ENCODE measurements at places on chromosomes 6 and 20.

- DNase-seq, result no peak
These were observed 18.7 kb downstream of the POFUT1 start for GRCh38 chr20:32226391-32226790.

DNA sequence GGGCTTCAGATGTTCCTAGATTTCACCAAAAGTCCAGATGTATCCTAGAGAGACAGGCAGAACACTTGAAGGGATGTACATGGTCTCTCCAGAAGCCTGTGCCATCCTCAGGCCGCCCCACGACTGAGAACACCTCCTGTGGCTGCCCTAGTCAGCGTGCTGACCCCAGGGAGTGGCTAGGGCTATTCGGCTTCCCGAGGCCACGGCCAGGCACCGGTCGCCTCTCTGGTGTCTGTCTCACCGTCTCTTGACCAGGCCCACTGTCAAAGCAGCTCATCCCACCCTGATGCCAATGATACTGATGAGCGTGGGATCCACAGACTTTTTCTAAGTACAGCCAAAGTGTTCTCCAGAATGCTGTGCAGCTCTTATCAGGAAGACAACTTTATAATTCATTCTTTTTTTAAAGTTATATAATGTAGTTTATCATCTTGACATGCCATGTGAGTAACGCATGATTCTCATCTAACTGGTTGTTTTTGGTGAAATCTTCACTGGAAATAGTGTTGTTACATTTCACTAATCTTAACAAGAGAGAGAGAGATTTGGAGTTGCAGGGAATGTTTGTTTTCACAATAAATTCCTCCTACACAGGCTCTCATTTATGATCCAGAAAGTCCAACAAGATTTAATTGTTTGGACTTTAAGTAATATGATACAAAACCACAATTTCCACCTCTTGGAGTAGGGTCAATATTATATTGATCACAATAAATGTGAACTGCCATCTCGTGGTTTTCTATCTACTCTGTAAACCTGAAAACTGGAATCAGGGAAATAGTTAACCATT, 41.7 kb upstream of the KLHL31 start:
- no peak for DNase-seq

DNA sequence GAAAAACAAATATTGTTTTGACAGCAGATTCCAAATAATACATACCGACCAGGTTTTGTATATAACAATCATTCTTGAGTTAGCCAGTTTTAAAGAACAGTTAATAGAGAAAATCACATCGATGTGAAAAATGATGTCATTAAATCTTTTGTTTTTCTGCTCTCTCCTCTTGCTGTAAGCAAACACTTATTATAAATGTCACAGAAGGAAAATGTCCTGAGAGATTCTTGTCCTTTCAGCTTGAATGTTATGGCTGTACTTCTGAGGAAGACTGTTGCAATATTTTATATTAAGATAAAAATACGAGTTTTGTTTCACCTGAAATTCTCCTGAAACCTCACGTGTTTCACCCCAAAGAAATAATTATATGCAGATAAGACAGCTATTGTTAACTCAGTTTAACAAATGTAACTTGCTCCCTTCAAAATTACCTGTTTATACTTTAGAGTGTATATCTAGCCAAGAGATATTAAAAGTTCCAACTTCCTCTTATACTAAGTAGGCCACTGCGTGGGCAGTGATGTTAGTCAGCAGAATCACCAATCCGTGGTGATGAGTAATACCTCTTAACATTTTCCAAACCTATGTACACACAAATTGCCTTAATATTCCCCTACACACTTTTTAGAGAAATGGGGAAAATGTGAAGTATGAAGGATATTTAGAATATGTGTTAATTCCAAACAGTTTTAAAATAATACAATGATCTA, 1111.4 kb upstream of the CITED2 start:
- no peak for DNase-seq

DNA sequence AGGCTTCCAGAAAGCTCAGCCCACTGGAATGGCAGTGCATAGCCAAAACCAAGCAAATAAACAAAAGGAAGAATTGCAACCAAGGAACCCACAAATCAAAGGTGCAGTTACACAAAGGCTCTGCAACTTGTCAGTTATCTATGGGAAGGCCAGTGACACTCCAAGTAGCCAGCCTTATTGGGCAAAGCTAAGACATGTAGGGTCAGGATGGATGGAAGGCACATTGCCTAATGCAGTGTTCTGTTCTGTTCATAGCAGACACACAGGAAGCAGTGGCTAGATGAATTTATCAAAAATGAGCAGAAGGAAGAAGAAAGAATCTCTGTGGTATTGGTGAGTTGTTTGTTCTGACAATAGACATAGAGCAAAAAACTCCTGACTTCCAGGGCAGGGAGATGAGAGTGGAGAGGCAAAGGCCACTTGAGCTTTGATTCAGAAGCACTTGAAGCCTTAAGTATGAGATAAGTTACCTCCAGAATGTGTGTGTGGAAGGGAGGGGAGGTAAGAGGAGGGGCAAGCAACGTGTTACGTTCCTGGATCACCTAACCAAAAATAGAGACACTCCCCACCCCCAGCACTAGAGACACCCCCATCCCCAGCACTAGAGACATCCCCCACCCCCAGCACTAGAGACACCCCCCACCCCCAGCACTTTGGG, 57.9 kb upstream of the AKAP12 start:
- no peak for DNase-seq

GRCh38 chr6:41288754-41289129, 2.3 kb upstream of the TREM1 start:
- DNase-seq, result no peak

- no peak for DNase-seq
These were observed 546.9 kb downstream of the TFAP2B start for GRCh38 chr6:51365566-51365965.

DNA sequence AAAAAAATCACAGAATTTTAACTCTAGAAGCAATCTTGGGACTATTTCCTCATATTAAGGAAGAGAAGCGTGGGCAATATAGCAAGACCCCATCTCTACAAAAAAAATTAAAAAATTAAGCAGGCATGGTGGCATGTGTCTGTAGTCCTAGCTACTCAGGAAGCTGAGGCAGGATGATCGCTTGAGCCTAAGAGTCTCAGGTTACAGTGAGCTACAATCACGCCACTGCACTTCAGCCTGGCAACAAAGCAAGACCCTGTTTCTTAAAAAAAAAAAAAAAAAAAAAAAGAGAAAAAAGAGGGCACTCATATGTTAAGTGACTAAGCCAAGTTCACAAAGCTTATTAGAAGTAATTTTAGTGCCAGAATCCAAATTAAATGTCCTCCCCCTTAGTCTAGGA, 100.8 kb downstream of the SESN1 start:
- DNase-seq, result no peak

GRCh38 chr6:97068211-97068610, 143.7 kb downstream of the KLHL32 start:
- no peak for DNase-seq

GRCh38 chr6:106473812-106474211, 113.3 kb downstream of the CRYBG1 start:
- no peak for DNase-seq

- no peak for DNase-seq
These were observed 29.0 kb downstream of the FAM50B start for GRCh38 chr6:3878048-3878666.

DNA sequence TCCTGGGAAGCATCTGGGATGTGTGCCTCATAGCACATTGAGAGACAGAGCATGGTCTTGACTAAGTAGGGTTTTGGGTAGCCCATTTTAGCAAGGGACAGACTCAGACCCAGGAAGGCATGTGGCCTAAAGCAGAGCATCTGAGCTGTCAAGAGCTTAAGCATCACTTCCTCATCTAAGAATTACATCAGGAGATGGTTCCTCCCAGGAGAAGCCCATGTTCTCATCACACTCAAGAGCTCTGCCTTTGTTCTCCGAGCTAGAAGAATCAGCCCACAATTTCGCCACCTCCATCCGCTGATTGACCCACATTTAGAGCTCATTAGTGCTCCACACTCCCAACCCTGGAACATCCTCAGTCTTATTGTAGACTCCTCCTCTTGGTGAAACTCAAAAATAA, 68.3 kb downstream of the NPEPL1 start:
- DNase-seq, result no peak

- no peak for DNase-seq
These were observed 456.5 kb downstream of the UTRN start for GRCh38 chr6:144741659-144742058.

DNA sequence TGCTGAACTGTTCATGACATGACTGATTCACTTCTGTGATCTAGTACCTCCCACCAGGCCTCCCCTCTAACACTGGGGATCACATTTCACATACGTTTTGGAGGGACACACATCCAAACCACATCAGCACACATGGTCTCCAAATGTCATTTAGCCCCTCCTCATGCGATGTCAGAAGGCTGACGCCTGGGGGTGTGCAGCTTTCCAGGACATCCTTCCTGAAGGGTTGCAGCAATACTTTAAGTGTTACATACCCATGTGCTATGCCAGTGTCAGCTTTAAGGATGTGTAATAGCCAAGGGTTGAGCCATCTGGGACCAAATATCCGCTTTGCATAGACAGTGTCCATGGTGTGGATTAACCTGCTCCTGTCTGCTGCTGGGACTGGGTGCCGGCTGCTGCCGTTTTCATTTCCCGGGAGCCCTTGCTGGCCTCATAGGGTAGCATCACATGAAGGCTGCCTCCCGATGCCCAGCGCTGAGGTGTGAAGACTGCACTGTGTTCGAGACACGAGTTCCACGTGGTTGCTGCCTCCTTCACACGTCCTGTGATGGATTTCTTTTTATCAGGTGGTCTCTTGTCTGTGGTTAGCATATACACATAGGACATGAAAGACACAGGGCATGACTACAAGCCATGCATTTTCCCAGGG, 219.0 kb downstream of the THBS2 start:
- no peak for DNase-seq

GRCh38 chr6:137776786-137777686, 90.0 kb upstream of the TNFAIP3 start:
- no peak for DNase-seq

DNA sequence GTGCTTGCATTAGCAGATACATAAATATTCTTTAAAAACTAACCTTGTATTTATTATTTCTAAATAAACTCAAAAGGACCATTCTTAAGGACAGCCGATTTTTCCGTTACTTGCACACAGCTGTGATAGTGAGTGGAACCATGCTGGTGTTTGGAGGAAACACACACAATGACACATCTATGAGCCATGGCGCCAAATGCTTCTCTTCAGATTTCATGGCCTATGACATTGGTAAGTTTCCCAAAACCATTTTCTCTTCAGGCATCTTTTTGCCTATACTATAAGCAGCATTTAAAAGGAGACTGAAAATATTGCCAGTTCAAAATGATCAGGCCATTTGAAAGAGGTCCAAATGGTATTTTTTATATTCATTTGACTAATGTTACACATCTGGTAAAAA, 92.3 kb downstream of the ATRN start:
- DNase-seq, result no peak

DNA sequence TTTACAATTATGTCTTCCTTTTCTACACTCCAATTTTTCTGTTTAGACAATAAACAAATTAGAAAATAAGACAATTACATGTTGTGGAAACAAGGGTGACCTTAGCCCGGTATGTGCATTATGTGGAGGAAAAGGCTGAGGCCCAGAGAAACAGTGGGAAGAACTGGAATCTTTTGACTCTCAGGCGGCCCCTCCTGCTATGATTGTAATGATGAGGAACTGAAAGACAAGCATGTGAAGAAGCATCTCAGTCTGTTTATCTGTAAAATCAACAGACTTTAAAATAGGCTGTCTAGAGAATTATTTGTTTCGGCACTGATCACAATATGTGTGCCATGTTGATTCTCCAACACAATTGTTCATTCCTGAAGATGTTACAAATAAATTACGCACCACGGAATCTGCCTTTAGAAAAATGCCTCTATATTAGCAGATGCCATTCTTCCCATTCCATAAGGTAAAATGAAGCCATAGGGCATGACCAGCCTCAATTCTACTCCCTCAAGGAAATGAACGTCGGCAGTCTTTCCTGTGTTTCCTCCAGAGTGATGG, 1201.6 kb upstream of the CITED2 start:
- DNase-seq, result no peak

DNA sequence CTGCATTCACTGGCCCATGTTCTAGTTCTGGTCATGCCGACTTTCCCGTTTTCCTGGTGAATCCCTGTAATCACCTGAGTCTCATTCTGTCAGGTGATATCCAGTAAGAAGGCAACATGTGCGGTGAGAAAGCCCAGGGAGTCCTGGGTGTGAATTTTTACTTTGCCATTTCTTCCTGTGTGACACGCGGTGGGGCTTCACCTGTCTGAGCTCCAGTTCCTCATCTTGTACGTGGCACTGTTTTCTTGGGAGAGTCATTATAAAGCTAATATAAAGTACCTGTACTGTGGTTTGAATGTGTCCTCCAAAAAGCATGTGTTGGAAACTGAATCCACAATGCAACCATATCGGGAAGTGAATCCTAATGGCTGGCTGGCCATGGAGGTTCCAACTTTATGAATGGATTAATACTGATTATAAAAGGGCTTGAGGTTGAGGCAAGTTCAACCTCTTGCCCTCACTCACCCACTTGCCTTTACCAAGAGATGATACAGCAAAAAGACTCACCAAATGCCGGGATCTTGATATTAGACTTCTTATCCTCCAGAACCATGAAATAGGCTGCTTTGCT, 5.1 kb downstream of the HLA-E start:
- DNase-seq, result no peak

DNA sequence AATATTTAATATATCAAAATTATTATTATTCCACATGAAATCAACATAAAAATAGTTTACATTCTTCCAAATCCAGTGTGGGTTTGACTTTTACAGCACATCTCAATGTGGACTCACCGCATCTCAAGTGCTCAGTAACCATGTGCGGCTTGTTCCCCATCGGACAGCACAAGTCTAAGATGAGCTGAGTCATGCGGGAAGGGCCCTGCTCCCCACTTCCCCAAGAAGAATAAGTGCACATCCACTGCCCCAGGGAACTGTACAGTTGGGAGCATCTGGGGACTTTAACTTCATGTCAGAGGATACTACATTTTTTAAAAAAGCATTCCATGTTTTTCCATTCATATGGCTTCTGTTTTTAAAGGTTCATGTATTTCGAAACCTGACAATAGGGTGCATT, 325.6 kb downstream of the BTBD3 start:
- DNase-seq, result no peak

DNA sequence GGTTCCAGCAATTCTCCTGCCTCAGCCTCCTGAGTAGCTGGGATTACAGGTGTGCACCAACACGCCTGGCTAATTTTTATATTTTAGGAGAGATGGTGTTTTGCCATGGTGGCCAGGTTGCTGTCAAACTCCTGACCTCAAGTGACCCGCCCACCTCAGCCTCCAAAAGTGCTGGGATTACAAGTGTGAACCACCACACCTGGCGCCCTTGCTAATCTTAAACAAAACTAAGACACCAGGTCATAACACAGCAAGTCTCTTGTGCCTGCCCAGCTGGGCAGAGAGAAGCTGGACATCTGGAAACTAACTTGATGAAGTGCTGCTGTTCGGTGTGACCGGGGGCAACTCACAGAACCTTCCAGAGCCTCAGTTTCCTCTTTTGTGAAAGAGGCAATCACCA, 68.0 kb downstream of the PPP1R3G start:
- DNase-seq, result no peak

GRCh38 chr20:15491575-15491974, 1081.7 kb downstream of the KIF16B start:
- no peak for DNase-seq

- DNase-seq, result peak; percentile 40
These were observed 136.7 kb downstream of the HFE start for GRCh38 chr6:26223650-26224546.

GRCh38 chr6:129771678-129772077, 61.7 kb upstream of the ARHGAP18 start:
- DNase-seq, result no peak

GRCh38 chr6:19836799-19837510, at the start of gene ID4:
ID4 (plus strand) TSS chr6:19837370; CDS start chr6:19837755, 385 bp downstream.
- DNase-seq, result no peak

- DNase-seq, result no peak
These were observed 73.0 kb downstream of the SASH1 start for GRCh38 chr6:148415511-148416260.
